GM13976 (cell line): ENCODE measurements at places on chromosomes 7 and 10.

DNA sequence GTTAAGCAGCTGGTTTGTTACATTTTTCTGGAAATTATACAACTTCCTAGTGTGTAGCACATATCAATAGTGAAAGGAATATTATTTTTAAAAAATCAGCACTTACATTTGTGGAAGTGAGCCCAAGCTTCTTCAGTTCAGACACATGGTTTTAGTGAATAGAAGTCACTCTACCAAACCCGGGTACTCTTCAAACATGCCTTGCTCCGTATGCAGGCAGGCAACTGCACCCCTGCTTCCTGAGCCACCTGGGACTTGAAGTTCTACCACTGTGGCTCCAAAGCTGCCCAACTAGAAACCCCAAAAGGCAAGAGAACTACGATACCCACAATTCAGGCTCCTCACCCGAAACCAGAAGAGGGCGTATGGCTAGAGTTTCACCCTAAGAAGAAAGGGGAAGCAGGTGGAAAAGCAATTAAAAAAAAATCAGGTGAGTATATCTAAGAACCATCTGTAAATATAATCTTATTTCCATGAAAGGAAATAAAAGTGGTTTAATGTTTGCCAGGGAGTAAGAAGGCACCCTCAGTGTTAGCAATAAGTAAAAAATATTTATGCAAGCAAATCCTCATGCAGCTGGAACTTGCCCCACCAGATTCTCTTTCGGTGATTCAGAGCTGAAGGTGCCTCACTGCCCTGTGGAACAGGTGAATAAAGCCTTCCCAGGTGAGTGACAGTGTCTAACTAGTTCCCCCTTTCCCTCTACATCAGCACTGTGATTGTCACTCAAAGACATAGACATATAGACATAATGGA is at the start of gene MACC1:
Gene MACC1, minus strand, starts transcription at position 192 of the 756 bp plus-strand sequence. CDS start 55,522 bp downstream, outside the sequence.
- DNase-seq = no peak

DNA sequence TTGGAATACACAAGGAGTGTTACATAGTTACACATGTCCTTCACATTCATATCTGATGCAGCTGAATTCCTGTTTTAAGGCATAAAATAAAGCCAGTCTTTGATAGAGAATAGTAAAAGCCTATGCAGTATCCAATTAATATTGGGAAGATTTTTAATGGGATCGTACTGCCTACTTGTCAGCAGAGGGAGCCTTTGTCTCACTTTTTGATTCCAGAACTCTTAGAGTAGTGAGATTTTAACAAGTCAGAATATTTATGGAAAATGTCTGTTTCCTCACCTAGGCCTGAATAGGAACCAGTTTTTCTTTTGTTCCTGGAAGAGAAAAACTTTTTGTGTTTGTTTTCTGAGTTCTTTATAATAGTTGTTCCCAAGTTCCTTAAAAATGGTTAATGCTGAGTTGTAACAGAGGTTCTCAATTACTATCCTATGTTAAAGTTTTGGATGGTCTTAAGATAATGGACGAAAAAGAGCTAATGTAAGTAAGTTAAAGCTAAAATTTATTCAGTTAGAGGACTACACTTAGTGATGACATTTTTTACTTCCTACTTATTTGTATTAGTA is 114.0 kb downstream of the BBS9 start:
- peak; percentile 10 for DNase-seq

DNA sequence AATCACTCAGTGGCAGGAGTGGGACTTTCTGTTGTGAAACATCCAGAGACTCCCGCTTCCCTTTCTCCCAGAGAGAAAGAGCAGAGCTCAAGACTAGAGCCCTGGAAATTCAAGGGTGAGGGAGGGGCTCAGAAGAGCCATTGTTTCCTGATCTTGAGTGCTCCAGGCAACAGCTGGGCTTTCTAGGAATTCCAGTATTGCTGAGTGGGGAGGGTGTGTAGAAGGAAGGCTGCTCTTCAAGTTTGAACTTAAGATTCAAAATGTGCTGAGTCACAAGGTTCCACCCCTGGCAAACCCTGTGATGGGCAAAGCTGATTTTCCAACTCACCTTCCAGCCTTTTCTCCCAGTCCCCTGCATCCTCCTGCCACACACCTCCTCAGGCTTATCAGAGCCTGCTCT is 42.3 kb upstream of the MSRB2 start:
- DNase-seq = no peak

DNA sequence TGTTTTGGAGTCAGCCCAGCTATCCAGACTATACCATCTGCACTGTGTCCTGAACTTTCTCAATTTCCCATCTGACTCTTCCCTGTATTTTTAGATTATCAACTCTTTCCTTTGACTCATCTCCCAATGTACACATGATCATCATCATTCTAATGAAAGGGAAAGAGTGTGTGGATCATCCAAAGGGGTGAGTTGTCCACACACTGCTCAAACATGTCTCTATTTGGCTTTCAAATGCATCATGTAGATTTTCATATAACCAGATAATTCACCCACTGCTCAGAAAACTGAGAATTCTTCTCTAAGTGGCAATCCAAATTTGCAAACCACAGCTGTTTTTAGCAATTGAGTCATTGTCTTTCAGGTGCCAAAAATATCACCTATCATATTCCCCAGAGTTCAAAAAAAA is 190.2 kb upstream of the HPS1 start:
- peak; percentile 28 for DNase-seq

DNA sequence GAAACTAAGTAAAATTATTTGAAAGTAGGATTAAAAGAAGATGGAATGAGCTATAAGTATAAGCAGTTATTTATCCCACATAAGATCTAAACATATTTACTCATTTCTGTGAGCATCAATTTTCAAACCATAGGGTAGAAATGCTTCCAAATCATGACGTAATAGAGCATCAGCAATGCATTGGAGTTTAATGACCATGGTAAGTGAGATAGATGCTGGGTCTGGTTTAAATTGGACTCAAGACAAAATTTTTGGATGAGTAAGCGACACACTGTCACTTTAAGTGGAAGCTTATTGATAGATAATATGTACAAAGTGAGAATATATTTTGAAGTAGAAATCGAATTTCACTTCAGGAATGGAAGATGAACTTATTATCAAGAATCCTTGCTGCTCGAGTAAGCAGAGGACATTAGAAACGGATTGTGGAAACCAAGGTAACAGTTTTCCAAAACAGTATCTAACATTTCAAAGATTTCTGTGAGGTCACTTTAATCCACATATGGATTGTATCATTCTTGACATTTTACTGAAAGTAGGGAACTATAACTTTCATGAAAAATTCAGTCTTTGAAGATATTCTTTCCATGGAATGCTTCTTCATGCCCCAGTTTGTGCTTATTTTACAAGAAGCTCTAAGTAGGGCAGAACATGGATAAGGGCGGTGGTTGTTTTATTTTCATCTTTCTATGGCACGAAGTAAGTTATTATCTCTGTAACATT is 85.8 kb downstream of the AGMO start:
- no peak for DNase-seq

GRCh38 chr7:24370541-24370940 is 86.6 kb downstream of the NPY start:
- no peak for DNase-seq

GRCh38 chr10:45460235-45460878 is 86.3 kb downstream of the ALOX5 start:
- no peak for DNase-seq

DNA sequence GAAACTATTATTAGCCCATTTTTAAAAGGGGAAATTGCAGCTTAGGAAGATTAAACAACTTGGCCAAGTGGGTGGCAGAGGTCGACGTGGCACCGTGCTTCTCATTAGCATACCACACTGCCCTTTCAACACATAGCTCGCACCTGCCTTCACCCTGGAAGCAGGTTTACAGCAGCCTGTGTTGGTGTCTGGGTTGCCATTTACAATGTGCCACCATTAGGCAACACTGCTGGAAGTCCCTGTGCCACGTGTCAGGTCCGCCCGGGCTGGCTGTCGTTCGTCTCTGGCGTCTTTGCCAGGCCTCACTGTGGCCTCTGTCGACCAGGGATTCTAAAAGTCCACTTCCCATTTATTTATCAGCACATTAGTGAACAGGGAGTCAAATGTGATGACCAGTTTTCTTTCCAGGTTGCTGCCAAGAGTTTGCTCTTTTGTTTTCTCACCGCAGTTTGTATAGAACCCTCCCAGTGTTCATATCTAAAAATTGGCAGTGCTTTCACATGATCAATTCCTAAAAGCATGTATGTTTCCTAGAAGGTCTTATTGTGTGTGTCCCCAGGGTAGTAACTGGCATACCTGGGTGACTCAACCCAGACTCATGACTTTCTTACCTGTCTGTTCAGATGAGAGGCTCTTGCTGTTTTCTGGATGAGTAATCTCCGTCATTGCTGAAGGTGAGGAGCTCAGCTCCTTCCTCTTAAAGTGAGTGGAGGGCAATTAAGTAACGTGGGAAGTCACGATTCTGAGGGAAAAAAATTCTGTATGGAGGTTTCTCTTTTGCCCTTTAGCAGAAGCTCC is 9.2 kb downstream of the INSIG1 start:
- no peak for DNase-seq

- no peak for DNase-seq
These were observed 590.4 kb downstream of the NXPH1 start for GRCh38 chr7:9023675-9024294.

- DNase-seq = no peak
These were observed 57.1 kb downstream of the NXPH1 start for GRCh38 chr7:8490391-8491045.

GRCh38 chr7:44292876-44293560 is 32.4 kb downstream of the CAMK2B start:
- no peak for DNase-seq

- peak; percentile 13 for DNase-seq
These were observed 29.8 kb upstream of the GNA12 start for GRCh38 chr7:2873686-2874551.

DNA sequence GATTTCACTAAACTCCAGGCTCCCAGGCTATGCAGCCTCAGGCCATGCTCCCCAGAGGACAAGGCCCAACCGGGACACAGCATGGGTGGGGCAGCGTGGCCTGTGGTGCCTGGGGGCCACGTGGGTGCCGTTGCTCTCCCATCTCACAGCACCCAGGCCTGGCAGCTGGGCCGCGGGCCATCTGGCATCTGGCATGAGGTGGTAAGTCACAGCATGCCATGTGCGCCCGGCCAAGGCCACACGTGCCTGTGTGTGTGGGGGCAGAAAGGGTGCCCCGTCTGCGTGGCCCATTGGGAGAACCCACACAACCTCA is 204.1 kb downstream of the EBF3 start:
- no peak for DNase-seq

- DNase-seq = no peak
These were observed 58.0 kb upstream of the CELF2 start for GRCh38 chr10:10959666-10960065.

GRCh38 chr7:129649128-129649690 is 37.7 kb downstream of the NRF1 start:
- no peak for DNase-seq

GRCh38 chr10:122981066-122981464 is 864 bp downstream of the PSTK start:
- peak; percentile 37 for DNase-seq

- DNase-seq = peak; percentile 77
These were observed 25.5 kb downstream of the VSIR start for GRCh38 chr10:71747551-71748523.

GRCh38 chr7:7257899-7258692 is 75.8 kb downstream of the C1GALT1 start:
- peak; percentile 67 for DNase-seq

- no peak for DNase-seq
These were observed 6.5 kb downstream of the ANLN start for GRCh38 chr7:36396150-36396549.

DNA sequence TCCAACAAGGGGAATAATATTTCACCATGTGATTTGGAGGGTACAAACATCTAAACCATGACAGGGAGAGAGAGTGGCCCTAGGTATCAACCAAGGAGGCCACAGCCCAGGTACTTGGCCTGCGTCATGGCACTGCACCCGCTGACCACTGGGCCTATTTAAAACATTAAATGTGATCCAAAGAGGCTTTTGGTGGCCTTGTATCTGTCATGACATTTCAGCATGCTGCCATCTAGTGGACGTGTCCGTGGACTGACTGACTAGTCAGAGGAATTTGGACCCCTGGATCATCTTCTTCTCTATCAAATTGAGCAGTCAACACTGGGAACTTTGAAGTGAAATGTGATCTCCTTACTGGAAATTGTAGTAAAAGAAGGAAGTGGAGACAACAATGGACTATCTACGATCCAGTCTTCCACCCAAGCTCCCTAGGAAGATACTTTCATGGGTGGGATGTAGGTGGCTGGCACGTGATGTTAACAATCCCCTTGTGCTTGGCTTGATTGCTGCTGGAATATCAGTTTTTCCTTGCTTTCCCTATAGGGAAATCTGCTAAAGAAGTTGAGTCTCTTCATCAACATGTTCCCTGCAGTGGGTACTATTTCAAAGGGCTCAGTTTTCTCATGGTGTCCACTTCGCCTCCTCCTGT is 24.6 kb upstream of the ITGA8 start:
- DNase-seq = peak; percentile 41

DNA sequence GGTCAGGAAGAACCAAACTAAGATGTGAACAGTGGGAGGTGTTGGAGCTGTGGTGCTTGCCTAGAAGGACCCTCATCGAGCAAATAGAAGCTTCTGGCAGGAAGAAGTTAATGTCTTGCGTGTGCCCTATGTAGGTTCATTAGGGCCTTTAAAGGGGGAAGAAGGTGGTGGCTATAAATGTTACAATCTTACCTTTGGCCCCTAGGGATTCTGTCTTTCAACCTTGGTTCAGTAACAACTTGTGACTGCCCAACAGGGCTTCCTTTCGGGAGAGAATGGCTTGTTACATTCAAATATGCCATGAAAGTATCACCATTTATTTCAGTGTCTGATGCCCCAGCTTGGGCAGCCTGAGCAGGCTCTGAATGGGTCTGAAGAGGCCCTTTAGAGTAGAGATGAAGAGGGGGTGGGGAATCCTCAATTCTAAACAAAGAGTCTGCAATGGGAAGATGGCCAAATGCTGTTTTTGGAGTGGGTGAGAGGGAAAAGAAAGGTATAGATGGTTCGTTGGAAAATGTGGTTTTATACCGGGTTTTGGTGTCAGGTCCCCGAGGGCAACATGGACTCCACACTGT is 108.0 kb downstream of the TCF7L2 start:
- DNase-seq = no peak

GRCh38 chr10:24483701-24484100 is 240.0 kb downstream of the ARHGAP21 start:
- DNase-seq = no peak

- no peak for DNase-seq
These were observed 12.0 kb upstream of the EBLN1 start for GRCh38 chr10:22229802-22230157.

GRCh38 chr7:153443032-153443701 is 609.0 kb upstream of the DPP6 start:
- DNase-seq = no peak

GRCh38 chr7:80775482-80775881 is 137.0 kb downstream of the CD36 start:
- no peak for DNase-seq

DNA sequence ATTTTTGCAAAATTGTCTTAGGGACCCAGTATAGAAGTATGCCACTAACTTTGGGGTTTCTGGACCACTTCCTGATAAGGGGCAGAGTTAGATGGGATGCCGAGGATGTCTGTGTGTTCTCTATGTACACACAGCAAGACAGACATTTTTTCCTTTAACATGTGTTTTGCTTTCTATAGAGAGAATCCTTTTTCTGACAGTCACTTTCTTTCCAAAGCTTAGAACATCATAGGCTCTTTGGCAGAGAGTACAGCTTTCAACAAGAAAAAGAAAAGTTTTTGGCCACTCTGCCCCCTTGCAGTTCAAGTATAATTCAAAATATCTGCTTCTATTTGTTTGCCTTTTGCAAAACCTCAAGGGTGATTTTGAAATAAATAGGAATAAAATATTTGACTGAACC is 44.1 kb downstream of the PAPSS2 start:
- DNase-seq = no peak

- no peak for DNase-seq
These were observed 19.8 kb upstream of the CLDN12 start for GRCh38 chr7:90383422-90383821.

GRCh38 chr10:124016804-124017375 is 76.5 kb downstream of the CHST15 start:
- no peak for DNase-seq
